ENCODE measurements at places on chromosomes 6 and 20. TPM values are rescaled to one million over a fixed set of nuclear protein-coding genes. Genes with fewer than 3 reads are reported as not detected.

GRIK2 gene
- 0.58 TPM for total RNA-seq

PCSK2 gene
- total RNA-seq = 4.9 TPM

GRCh38 chr6:12522347-12522746, 194.2 kb upstream of the PHACTR1 start:
- no peak for DNase-seq
- H3K4me1 ChIP-seq = no peaks in the 10 kb centered on the region
- no peaks in the 10 kb centered on the region for H3K36me3 ChIP-seq
- H3K4me3 ChIP-seq = no peak overlapping the region

DNA sequence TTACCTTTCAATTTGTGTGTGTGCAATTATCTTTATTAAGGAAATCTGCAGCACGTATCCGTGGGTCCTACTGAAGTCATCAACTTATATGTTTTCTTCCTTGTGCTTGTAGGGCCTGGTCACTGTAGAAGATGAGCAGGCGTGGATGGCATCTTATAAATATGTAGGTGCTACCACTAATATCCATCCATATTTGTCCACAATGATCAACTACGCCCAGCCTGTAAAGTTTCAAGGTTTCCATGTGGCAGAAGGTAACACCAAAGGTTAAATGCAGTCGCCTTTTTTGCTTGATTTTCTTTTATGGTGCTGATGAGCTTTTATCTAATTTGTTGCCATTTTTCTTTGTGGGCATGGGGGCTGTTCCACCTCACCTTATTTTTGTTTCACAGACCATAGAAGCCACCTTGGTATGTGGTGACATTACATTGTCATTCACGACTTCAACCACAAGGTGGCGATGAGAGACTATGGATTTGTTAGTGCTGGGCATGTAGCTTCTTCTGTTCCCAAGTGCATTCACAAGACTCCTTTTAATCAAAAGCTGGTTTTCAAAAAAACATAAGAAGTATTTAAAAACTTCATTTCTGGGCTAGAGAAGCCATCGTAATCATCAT, 106.5 kb upstream of the LAMP5 start:
- H3K27me3 ChIP-seq = no peaks in the 10 kb centered on the region
- H3K4me1 ChIP-seq = peaks cover 4% of the 10 kb centered on the region
- peak; percentile 38 for DNase-seq
- H3K4me3 ChIP-seq = no peak overlapping the region

DNA sequence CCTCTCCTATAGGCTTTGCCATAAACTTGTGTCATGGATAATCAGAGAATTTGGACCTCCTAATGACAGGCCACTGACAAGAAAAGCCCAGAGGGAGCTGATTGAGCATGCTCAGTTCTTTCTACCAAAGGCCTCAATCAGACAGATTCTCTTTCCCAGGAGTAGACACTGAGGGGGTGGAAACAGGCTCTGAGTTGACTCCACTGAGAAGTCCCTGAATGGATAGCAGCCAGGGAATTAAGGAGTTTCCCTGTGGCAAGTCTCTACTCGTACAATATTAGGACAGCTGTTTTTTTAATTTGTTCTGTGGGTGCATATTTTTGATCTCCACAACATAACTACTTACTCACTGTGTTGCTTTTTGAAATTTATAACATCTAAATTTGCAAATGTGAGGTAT, 63.3 kb downstream of the SLC16A10 start:
- no peak overlapping the region for H3K4me3 ChIP-seq
- no peak for DNase-seq
- no peaks in the 10 kb centered on the region for H3K36me3 ChIP-seq
- no peaks in the 10 kb centered on the region for H3K27me3 ChIP-seq
- no peaks in the 10 kb centered on the region for H3K4me1 ChIP-seq

DNA sequence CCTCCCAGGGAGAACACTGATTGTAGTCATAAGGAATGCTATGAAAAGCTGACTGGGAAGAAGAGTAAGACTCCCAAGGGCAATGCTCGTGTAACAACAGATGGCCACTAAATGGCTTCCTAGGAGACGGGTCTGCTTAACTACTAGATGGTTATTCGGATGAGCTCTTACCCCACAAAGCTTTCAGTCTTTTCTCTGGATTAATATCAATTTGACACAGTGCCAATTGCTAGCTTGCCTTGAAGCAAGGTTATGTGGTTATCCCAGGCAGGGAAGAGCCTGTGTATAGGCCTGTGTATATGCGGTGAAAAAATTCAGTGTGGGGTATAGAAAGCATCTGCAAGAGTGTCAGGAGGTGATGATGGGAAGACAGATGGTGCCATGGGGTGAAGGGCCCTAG, 86.4 kb upstream of the NOX3 start:
- no peaks in the 10 kb centered on the region for H3K36me3 ChIP-seq
- H3K4me1 ChIP-seq = no peaks in the 10 kb centered on the region
- H3K4me3 ChIP-seq = no peak overlapping the region
- DNase-seq = no peak

DNA sequence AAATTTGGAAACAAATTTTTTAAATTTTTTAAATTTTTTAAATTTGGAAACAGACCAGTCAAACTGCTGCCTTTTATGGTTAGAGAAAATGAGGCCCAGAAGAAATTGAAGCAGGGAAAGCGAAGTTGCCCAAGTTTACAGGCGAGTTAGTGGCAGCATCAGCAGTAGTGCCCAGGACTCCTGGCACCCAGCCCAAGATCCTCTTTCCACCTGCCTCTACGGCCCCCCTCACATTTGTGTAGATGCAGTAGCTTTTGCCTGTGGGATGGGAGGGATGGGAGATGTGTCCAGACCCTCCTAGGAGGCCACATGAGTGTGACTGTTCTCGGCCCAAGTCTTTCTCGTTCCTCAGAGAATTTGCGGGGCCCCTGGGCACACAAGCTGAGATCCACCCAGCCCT, 49.8 kb downstream of the HNF4A start:
- DNase-seq = no peak
- no peaks in the 10 kb centered on the region for H3K27me3 ChIP-seq
- no peaks in the 10 kb centered on the region for H3K36me3 ChIP-seq
- no peaks in the 10 kb centered on the region for H3K4me1 ChIP-seq

- H3K36me3 ChIP-seq = no peaks in the 10 kb centered on the region
- DNase-seq = no peak
- no peak overlapping the region for H3K27ac ChIP-seq
- no peaks in the 10 kb centered on the region for H3K27me3 ChIP-seq
Observed at GRCh38 chr20:34579191-34579978, 20.9 kb downstream of the MAP1LC3A start.

- H3K4me3 ChIP-seq = no peak overlapping the region
- H3K27me3 ChIP-seq = no peaks in the 10 kb centered on the region
- H3K27ac ChIP-seq = no peak overlapping the region
- no peaks in the 10 kb centered on the region for H3K36me3 ChIP-seq
- no peak for DNase-seq
- H3K4me1 ChIP-seq = no peaks in the 10 kb centered on the region
Observed at GRCh38 chr6:137845460-137845859, 21.6 kb upstream of the TNFAIP3 start.

DNA sequence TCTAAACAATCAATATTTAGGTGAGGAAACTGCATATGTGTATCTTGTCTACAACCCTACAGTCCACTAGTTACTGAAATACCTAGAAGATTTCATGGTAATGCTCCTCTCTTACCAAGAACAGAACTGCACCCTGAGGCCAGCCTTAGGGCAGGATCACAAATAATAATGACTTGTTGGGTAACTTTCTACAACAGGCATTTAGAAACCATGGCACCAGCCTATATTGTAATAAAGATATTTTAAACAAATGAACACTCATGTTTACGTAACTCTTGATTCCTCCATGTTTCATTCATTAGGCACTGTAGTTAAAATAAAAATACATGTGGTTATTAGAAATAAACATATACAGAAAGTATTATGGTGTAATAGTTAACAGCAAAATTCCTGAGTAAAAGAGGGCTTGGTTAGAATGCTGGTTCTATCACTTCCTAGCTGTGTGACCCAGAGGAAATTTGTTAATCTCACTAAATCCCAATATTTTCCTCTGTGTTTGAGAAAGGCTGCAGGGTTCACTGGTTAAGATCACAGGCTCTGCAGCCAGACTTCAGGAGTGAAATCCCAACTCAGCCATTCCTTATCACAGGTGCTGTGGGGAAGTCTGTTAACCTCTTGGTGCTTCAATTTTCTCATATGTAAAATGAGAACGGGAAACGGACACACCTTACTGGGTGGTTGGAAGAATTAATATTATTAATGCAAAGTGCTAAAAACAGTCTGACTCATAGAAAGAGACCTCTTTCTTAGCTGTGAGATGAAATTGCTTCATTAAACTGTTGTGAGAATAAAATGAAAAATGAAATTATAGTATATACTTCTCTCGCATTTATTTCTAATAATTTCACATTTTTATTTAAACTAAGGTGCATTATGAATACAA, 8.5 kb downstream of the HMGN3 start:
- no peak overlapping the region for H3K27ac ChIP-seq
- no peak overlapping the region for H3K4me3 ChIP-seq

DNA sequence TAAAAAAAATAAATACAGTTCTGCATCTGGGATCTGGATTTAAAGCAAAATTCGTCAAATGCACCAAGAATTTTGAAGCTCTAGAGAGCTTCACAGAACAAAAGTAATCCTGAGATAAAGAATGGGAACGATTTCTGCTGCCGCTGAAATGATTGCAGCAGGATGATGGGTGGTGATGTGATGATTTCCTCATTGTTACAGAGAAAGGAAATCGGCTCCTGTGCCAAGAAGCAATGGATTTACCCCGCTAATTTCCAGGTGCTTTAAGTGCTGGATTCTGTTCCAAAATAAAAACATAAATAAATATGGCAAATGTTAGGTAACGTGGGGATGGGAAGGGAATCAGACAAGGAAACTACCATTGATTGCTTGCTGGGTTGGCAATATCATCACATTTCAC, 1067.9 kb upstream of the MAP3K7 start:
- no peaks in the 10 kb centered on the region for H3K36me3 ChIP-seq
- no peak for DNase-seq
- no peak overlapping the region for H3K27ac ChIP-seq
- no peaks in the 10 kb centered on the region for H3K4me1 ChIP-seq

DNA sequence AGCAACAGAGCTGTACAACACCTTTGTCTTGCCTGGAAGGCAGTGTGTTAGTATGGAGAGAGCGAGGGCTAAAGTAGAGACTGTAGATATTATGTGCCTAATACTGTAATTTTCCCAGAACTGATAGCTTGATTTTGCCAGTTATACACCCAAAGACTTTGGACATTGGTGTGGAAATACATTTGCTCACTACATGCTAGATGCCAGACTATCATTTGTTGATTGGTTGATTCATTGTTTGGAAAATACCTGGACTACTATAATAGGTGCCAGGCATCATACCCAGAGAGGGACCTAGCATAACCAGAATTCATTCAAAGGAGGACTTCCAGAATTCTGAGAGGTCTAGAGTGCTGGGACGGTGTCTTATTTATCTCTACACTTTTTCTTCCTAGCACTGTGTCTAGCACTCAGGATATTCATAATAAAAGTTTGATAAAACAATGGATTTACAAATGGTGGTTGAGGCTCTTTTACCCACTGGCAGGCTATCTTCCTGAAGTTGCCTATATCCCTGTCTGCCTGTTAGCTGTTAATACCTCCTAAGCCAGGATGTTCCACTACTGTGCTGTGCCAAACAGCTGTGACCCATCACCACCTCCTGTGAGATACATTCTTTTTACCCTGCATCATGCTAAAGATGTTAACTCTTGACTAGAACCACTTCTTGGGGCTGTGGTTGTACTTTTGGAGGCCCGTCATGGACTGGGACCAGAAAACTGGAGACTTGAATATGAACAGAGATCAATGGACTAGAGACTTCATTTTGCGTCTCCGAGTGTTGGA, 72.2 kb upstream of the FUCA2 start:
- H3K27me3 ChIP-seq = no peaks in the 10 kb centered on the region
- H3K27ac ChIP-seq = no peak overlapping the region
- peaks cover 2% of the 10 kb centered on the region for H3K4me1 ChIP-seq
- DNase-seq = no peak
- no peaks in the 10 kb centered on the region for H3K36me3 ChIP-seq

- peak; percentile 63 for DNase-seq
- no peak overlapping the region for H3K27ac ChIP-seq
- H3K36me3 ChIP-seq = no peaks in the 10 kb centered on the region
- H3K4me1 ChIP-seq = no peaks in the 10 kb centered on the region
- H3K27me3 ChIP-seq = no peaks in the 10 kb centered on the region
- H3K4me3 ChIP-seq = no peak overlapping the region
Observed at GRCh38 chr6:110053395-110054240, 75.5 kb downstream of the GPR6 start.

FERMT1 gene
- 7.2 TPM for total RNA-seq

DNA sequence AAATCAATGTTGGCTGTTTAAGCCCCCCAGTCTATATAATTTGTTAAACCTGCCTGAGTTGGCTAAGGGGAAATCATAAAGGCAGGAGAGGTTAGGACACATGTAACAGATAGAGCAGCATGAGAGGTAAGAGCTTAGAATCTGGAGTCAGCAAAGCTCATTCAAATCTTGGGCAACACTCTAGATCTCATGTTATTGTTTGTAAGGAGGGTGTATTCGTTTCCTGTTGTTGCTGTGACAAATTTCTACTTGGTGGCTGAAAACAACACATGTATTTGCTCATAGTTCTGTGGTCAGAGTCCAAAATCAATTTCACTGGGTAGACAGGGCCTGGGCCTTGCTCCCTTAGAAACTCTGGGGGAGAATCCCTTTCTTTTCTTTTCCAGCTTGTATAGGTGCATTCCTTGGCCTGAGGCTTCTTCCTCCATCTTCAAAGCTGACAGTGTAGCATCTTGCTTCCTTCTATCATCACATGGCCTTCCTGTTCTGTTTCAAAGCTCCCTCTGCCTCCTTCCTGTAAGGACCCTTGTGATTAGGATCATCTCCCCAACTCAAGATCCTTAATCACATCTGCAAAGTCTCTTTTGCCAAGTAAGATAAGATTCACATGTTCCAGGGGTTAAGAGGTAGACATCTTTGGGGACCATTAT, 4.4 kb downstream of the LY86 start:
- DNase-seq = no peak
- peak overlapping the region; percentile 92 for H3K27ac ChIP-seq
- H3K27me3 ChIP-seq = no peaks in the 10 kb centered on the region
- H3K4me3 ChIP-seq = no peak overlapping the region
- peaks cover 61% of the 10 kb centered on the region for H3K4me1 ChIP-seq
- no peaks in the 10 kb centered on the region for H3K36me3 ChIP-seq

- no peak overlapping the region for H3K4me3 ChIP-seq
- H3K27me3 ChIP-seq = no peaks in the 10 kb centered on the region
- no peaks in the 10 kb centered on the region for H3K36me3 ChIP-seq
- DNase-seq = no peak
Observed at GRCh38 chr6:104324301-104324700, 535.4 kb downstream of the HACE1 start.

OPRL1 gene
- 1.8 TPM for total RNA-seq

PRSS35 gene
- 0.86 TPM for total RNA-seq

Data from left lung (tissue), 14 donors.